ENCODE measurements at places on chromosomes 3 and 15. TPM values are rescaled to one million over a fixed set of nuclear protein-coding genes. Genes with fewer than 3 reads are reported as not detected.

The DYNLT2B gene
- 6.5 TPM for total RNA-seq

- no peak for DNase-seq
These were observed 256.0 kb downstream of the OCA2 start for GRCh38 chr15:27843146-27843545.

The CD200R1L gene
- total RNA-seq = not detected

- no peak for DNase-seq
These were observed 248.1 kb upstream of the BCHE start for GRCh38 chr3:166085164-166085856.

GRCh38 chr3:77038930-77039605, 831 bp upstream of the ROBO2 start:
- no peak for DNase-seq

Measured in B cell (primary cell).